Uterus (tissue), 4 donors: ENCODE measurements at places on chromosomes 11 and 22. TPM values are rescaled to one million over a fixed set of nuclear protein-coding genes. Genes with fewer than 3 reads are reported as not detected.
A peak's percentile ranks its signal among the peaks of the same experiment; 100 is the strongest.

DNA sequence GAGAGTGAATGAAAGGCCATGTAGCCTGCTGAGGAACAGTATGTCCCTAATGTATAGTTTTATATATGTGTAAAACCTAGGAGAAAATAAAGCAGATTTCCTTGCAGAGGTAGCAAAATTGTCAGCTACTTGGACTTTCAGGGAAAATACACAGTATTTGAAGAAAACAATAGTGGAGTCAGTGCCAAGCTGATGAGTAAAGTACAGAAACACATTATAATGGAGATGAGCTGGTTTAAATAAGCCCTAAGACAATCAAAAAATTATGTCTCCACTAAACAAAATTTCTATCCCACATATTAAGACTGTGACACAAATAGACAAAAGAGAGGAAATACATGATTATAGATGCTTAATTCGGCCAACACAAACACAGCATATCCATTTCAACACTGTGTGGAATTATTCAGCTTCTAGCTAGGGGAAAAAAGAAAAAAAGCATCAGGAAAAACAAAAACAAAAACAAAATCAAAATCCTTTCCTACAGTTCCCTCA lies 75.9 kb downstream of the MAML2 start:
- no peak for DNase-seq

- DNase-seq: no peak
Observed at GRCh38 chr11:115241899-115242298, 262.3 kb downstream of the CADM1 start.

- DNase-seq: no peak
Observed at GRCh38 chr11:9688716-9689511, 25.0 kb downstream of the SWAP70 start.

GRCh38 chr22:45218976-45219375 lies 21.7 kb downstream of the KIAA0930 start:
- DNase-seq: no peak

DNA sequence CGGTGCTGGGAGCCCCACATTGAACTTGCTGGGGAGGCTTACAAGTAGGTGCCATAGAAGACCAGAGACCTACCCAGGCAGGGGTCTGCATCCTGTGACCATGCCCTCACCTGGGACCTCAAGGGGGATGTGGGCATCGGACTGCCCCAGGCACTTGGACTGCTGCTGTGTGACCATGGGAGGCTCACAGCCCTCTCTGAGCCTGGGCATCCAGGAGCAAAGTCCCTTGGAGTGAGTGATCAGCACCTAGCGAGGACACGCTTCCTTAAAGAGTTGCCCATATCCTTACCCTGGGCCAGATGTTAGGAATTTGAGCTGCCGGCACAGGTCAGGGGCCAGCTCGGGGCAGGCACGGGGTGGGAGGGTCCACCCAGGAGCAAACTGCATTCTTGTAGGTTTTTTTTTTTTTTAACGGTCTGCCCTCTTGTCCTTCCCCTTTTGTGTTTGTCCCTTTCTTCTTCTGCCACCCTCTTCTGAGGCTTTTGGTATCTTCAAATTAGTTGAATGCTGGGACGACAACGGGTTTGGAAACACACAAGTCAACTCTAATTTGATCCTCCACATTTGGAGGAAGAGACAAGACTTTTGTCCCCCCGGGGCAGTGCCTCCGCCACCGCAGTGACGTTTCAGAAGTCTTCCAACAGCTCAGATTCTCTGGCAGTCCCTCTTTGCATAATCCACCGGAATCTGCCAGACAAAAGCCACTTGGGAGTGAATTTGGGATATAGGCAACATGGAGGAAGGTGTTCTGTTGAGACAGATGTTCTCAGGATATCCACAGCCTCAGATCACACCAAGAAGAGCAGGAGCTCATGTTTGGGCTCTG lies 46.1 kb upstream of the LINC01488 start:
- no peak for DNase-seq

DNA sequence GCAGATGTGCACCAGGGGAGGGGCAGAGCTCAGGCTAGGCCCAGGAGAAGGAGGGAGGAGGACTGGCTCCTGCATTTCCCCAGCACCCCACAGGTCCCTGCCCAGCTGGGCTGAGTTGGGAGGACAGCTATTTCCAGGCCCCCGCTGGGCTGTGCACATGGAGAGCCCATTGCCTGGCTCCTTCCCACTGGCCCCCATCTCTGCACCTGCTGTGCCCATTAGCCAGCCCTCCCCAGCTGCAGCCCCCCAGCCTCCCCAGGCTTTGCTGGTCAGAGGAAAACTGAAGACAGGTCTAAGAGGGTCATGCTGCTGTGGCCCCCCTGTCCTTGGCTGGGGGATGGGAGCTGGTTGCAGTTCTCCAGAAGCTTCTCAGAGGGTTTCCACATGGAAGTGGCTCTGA lies 81.8 kb upstream of the SHANK2 start:
- no peak for DNase-seq

DNA sequence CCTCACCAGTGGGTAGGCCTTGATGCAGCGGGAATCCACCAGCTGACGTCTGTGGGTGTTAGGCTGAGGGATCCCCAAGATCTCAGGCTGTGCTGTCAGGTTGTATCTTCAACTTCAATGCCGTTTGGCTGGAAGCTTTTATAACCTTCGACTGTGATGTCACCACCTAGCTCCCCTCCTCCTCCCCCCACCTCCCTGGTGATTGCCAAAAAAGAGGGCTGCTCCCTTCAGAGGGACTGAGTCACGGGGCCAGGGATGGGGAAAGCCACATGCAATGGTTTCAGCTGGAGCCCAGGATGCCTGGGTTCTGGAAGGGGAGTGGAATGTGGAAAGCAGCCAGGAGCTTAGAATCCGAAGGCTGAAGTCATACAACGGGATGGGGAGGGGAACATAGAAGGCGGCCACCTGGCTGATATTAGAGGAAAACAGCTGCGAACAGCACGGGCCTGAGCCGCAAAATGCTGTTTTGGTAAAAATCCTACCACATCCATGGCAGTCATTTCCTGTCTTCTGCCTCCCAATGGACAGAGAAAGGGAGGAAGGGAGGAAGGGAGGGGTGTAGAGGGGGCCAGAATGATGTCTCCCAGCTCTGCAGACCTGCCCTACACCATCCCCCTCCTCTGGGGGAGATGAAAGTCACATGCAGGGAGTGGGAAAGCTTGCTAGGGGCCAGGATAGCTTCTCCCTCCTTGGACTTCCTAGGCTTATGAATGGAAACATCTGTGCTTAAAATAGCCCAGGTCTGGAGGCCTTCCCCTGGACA lies at the start of gene LRRN4CL:
Gene LRRN4CL, minus strand, starts transcription at position 110 of the 763 bp plus-strand sequence. CDS start 1,022 bp downstream, outside the sequence.
- DNase-seq: peak; percentile 98

GRCh38 chr11:24298146-24298545 lies 198.7 kb upstream of the LUZP2 start:
- no peak for DNase-seq

Gene OR51E2
- total RNA-seq: 0.29 TPM

- DNase-seq: no peak
Observed at GRCh38 chr11:123798513-123799252, 7.5 kb downstream of the OR6M1 start.

GRCh38 chr22:43892183-43892894 lies 526 bp upstream of the PNPLA5 start:
- no peak for DNase-seq

GRCh38 chr11:120792306-120792705 lies 231.6 kb upstream of the TBCEL start:
- no peak for DNase-seq

- no peak for DNase-seq
Observed at GRCh38 chr22:47176026-47176389, 413.6 kb downstream of the TBC1D22A start.

DNA sequence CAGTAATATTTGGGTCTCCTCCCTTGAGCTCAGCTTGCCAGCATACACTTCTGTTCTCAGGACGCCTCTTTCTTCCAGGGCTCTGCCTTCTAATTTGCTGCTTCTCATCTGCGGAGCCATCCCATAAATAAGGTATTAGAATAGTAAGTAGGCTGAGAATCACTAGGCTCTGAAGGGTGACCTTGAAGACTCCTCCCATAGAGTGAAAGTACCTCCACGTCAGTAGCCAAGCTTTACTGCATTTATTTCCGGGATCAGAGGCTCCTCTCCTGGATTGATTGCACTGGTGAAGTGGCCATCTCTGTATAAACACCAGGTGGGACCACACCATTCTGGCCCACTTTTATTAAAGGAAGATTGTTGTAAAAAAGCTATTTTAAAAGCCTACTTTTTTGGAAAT lies 315.5 kb downstream of the FAT3 start:
- no peak for DNase-seq

- no peak for DNase-seq
Observed at GRCh38 chr11:3616721-3617460, 24.9 kb downstream of the ART5 start.

Gene BTBD10
- 237 TPM for total RNA-seq

Gene ZNF214
- 3.8 TPM for total RNA-seq

GRCh38 chr11:110829873-110830272 lies 117.6 kb upstream of the ARHGAP20 start:
- DNase-seq: no peak

DNA sequence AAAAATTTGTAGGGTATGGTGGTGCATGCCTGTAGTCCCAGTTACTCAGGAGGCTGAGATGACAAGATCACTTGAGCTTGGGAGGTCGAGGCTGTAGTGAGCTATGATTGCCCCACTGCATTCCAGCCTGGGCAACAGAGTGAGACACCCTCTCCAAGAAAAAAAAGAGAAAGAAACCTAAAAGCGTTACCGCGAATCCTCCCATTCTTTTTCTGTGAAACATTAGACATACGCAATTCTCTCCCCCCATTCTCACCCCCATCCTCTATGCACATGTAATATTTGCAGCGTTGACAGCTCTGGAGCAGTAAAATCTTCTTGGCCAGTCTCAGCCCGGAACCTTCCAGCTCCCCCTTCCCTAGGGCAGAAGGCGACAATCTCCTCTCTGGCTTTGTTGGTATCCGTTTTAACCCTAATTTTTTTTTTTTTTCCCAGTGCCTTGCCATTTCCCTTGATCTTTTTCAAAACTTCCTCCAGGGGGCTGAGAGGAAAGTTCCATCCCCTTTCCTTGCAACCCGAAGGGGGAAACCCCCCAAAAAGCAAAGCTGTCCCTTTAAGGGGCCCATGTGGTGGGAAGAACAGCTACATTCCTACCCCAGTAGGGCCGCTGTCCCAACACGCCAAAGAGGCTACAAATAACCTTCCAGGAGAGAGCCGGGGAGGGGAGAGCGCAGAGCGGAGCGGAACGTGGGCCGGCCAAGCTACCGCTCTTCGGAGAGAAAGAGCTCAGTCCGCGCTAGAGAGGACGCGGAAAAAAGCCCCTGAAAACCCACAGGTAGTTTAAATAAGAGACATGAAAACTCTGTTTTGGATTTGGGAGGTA lies 1.9 kb downstream of the LRP4 start:
- DNase-seq: peak; percentile 63

DNA sequence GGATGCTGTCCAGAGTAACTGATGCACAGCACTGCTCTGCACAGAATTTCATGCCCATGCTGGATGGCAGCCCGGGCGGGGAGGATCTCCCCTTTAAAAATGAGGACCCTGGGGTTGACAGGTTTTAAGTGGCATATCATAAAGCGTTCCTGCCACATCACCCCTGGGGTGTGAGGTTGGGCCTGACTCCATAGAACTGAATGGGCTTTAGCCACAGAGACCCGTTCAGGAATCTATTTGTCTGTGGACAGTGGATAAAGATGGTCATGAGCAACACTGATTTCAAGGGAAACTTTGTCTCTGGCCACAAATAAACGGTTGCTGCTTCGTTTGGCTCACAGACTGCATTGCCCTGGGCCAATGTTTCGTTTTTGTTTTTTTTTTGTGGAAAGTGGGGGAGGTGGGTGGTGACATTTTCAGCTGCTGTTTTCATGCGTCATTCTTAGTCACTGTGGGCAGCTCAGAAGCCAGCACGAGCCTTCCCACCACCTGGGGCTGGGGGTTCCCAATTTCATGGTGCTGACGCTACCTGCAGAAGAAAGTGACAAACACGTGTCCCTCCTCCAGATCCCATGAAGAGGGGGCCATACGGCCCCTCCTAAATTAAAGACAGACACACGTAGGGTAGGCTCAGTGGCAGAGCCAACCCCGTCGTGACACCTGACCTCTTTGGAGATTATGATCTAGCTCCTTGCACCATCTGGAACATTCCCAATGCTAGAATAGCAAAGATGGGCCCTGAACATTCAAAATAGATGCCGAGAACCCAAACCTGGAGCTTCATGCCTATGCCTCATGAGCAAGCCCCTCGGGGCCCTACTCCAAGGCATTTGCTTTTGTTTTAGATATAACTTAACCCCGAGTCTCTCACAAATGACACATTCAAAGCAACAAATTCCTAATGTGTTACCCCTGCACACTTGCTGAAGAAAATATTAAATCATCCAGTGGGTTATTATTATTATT lies 54.8 kb upstream of the PHF21B start:
- DNase-seq: no peak

GRCh38 chr11:3088806-3089205 lies 31.6 kb upstream of the CARS1 start:
- DNase-seq: no peak

DNA sequence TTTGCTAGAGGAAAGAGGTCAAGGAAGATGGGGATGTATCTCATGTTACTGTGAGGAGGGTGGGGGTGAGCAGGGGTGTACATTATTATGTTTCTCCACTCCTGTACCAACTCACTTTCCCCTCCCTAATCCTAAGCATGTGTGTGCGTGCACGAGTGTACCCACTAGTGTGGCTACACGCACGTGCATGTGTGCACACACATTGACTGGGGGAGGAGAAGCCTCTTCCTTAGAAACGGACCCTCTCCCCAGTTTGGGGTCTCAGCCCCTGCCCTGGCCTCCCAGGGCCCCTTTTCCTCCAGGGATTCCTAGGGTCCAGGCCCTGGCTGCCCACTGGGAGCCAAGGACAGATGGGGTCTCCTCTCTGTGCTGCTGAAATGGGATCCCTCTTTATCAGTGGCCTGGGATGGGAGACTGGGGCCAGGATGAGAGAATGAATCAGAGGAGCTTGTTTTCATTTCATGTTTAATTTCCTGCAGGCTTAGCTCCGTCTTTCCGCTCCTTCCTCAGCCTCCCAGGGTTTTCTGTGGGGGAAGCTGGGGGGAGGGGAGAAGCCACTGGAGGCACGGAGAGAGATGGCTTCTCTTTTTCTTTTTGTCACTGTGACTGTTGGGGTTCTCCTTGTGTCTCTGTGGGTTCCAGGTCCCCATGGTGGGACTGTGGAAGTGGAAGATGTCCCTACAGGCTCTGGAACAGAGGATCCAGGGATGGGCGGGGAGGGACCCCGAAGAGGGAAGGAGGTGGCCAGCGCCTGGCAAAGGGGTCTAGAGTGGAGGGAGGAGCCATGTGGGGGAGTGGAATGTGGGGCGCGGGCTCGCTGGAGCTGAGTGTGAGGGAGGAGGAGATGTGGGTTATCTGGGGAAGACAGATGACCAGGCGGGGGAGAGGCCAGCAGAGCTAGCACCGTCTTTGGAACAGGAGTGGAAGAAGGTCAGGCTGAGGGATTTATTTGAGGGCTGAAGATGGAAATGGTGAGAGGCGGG lies 40.3 kb downstream of the ALX4 start:
- peak; percentile 63 for DNase-seq

GRCh38 chr11:123086305-123086704 lies 24.4 kb upstream of the HSPA8 start:
- DNase-seq: no peak

GRCh38 chr11:12968826-12969225 lies 40.3 kb upstream of the RASSF10 start:
- no peak for DNase-seq
